ENCODE measurements at places on chromosomes 1 and 21.

GRCh38 chr1:101145449-101145820, 91.4 kb upstream of the S1PR1 start:
- no peak for DNase-seq

DNA sequence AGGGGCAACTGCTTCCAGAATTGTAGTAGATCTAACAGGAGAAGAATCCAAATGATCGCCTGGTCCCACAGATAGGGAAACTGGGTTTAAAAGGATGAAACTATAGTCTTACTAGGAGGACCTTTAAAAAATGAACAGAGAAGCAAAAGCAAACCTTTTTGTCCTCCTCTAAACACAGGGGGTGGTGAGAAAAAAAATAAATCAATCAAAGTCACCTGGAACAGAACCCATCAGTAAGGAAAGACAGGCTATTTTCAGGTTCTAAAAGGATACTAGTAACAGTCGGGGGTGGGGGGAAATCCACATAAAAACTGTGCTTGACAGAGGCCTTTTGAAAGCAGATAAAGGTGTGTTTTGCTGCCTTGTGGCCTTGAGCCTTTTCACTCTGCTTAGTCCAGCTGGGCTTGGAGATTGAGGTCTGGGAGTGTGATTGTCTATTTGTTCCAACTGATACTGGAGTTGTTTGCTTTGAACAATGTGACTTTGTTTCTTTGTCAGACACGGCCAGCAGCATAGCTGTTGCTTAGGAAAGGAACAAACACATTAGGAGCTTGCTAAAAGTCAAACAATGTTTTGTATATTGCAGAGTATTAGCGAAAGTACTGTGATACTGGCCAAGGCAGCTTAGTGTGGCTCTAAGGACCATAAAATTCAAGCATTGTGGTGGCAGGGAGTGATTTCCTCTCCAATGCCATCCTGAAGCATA, 141.1 kb upstream of the IRF2BP2 start:
- DNase-seq, result no peak

DNA sequence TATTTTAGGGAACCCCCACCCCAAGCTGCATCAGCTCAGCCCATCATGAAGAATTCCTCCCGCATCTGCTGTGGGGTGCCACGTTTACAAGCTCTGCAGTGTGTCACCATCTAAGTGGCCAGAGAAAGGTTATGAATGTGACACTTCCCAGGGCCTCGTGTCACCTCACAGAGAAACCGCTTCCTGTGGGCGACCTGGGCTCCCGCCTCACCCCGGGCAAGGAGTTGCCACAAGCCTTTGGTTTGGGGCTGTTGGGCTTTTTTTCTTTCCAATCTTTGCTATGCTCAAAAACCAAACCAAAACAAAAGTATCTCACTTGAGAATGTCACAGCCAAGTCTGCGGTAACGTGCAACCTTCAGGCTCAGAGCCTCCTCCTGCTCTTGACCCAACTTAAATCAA, 82.1 kb upstream of the ARHGEF16 start:
- DNase-seq, result no peak

GRCh38 chr1:53125623-53126360, 16.6 kb downstream of the SLC1A7 start:
- no peak for DNase-seq

GRCh38 chr1:198734323-198735008, 95.6 kb downstream of the PTPRC start:
- DNase-seq, result no peak

DNA sequence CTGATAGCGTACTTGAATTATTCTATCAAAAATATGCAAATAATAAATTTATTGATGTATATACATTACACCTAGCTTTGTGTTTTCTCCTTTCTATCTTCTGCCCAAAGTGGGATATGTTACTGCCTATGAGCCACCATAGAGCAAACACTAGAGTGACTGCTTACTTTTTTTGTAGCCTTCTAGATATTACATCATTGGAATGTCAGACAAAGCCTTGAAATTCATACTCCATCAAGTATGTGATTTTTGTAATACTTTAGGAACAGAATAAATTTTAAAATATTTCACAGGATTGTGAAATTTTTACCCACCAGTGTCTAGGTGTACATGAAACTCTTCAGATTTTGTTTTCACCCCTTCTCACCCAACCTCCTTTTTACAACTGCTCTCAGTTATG, 787.6 kb downstream of the USP25 start:
- DNase-seq, result no peak

GRCh38 chr1:58608297-58608696, 31.2 kb upstream of the TACSTD2 start:
- DNase-seq, result no peak
